MCF 10A (cell line): ENCODE measurements at places on chromosomes 2 and 18. TPM values are rescaled to one million over a fixed set of nuclear protein-coding genes. Genes with fewer than 3 reads are reported as not detected.

GRCh38 chr18:43876748-43877147, 599.5 kb upstream of the SYT4 start:
- no peak overlapping the region for H3K27ac ChIP-seq
- no peak for DNase-seq
- H3K4me3 ChIP-seq: no peak overlapping the region
- H3K36me3 ChIP-seq: no peaks in the 10 kb centered on the region

DNA sequence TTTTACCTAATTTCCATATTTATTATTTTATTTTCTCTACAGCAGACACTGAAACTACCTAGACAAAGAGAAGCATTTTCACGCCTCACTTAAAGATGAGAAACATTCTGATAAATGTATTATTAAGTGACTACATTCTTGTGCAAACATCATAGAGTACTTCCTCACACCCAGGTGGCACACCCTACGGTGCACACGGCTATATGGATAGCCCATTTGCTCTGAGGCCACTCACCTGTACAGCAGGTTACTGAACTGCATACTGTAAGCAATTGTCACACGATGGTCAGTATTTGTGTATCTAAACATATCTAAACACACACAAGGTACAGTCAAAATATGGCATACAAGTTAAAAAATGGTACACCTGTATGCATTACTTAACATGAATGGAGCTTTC, 481.4 kb downstream of the CMPK2 start:
- DNase-seq: no peak
- H3K4me1 ChIP-seq: no peaks in the 10 kb centered on the region
- no peaks in the 10 kb centered on the region for H3K36me3 ChIP-seq

DNA sequence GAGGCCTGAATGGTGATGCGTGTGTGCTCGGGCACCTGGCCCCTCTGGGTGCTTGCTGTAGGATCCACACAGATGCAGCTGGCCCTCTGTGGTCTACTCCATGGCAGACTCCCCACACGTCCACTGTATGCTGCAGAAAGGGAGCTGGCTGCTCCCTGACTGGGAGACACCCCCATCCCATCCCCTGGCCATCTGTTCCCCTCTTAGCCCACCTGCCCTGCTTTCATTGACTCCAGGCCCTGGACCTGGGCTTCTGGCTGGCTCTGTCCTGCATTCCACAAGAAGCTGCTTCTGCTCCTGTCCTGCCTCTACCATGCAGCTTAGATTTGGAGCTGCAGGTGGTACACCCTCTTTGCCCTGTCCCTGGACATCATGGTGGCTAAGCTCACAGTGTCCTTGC, 80.1 kb downstream of the FHOD3 start:
- H3K4me1 ChIP-seq: peaks cover 25% of the 10 kb centered on the region
- no peaks in the 10 kb centered on the region for H3K27me3 ChIP-seq
- H3K27ac ChIP-seq: no peak overlapping the region
- H3K36me3 ChIP-seq: no peaks in the 10 kb centered on the region
- H3K4me3 ChIP-seq: no peak overlapping the region
- DNase-seq: no peak

GRCh38 chr2:229443141-229443540, 172.1 kb upstream of the PID1 start:
- H3K27ac ChIP-seq: peak overlapping the region; percentile 100
- peaks cover 57% of the 10 kb centered on the region for H3K36me3 ChIP-seq
- H3K4me1 ChIP-seq: peaks cover 44% of the 10 kb centered on the region
- no peak overlapping the region for H3K4me3 ChIP-seq

GRCh38 chr2:217393585-217394032, 533.7 kb upstream of the TNP1 start:
- peak; percentile 81 for DNase-seq
- no peaks in the 10 kb centered on the region for H3K36me3 ChIP-seq
- H3K27me3 ChIP-seq: no peaks in the 10 kb centered on the region

- no peaks in the 10 kb centered on the region for H3K36me3 ChIP-seq
- H3K4me1 ChIP-seq: no peaks in the 10 kb centered on the region
Measured at GRCh38 chr2:178827111-178827510, 19.9 kb upstream of the TTN start.

DNA sequence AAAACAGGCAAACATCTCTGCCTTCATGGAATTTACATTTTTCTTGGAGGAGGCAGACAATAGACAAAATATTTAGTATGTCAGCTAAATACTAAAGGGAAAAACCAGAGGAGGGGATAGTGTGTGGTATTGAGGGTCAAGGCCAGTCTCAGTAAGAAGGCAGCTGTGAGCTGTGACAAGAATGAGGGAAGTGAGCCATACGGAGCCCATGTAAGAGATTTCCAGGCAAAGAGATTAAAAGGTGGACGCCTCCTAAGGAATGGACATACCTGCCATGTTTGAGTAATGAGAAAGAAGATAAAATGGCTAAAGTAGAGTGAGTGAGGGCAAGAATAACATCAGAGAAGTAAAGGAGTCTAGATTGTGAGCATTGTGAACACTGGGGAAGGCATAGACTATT, 2.2 kb upstream of the SCN2A start:
- no peaks in the 10 kb centered on the region for H3K36me3 ChIP-seq
- peaks cover 33% of the 10 kb centered on the region for H3K27me3 ChIP-seq
- no peak overlapping the region for H3K4me3 ChIP-seq
- no peak for DNase-seq
- no peak overlapping the region for H3K27ac ChIP-seq
- no peaks in the 10 kb centered on the region for H3K4me1 ChIP-seq

DNA sequence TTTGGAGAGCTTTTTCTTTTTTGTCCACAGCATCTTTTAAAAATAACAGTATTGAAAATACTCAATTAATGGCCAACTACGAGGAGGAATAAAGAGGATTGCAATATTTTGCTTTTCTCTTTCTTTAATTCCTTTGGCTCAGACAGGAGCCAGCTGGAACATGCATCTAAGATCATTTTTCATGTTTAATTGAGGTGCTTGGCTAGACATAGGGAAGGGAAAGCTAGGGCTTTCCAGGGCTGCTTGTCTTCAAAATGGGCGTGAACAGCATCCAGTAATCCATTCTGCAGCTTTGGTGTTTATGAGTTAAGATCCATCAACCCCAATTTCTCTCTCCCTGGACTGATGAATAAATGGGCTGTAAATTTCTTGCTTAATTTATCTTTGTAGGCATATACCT, 323.0 kb downstream of the PTPRM start:
- no peaks in the 10 kb centered on the region for H3K4me1 ChIP-seq
- H3K27me3 ChIP-seq: no peaks in the 10 kb centered on the region
- no peak overlapping the region for H3K4me3 ChIP-seq
- H3K27ac ChIP-seq: no peak overlapping the region
- no peak for DNase-seq

DNA sequence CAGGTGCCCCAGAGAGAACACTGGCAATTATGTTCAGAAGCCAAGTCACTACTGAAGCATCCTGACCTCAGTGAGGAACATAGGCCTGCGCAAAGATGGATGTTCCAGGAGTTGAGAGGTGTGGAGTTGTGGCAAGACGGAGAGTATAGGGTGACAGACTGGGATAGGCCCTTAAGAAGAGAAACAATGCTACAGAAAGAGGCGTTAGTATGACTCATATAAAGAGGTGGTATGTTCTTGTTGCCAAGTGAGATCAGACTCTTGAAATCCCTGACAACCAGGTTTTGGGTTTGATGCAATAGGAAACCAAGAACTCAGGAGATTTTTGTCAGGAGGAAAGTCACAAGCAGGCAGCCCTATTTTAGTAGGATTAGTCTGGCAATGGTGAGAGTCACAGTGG, 185.6 kb downstream of the RIT2 start:
- no peaks in the 10 kb centered on the region for H3K36me3 ChIP-seq
- H3K27me3 ChIP-seq: no peaks in the 10 kb centered on the region
- H3K27ac ChIP-seq: peak overlapping the region; percentile 43
- H3K4me3 ChIP-seq: no peak overlapping the region

DNA sequence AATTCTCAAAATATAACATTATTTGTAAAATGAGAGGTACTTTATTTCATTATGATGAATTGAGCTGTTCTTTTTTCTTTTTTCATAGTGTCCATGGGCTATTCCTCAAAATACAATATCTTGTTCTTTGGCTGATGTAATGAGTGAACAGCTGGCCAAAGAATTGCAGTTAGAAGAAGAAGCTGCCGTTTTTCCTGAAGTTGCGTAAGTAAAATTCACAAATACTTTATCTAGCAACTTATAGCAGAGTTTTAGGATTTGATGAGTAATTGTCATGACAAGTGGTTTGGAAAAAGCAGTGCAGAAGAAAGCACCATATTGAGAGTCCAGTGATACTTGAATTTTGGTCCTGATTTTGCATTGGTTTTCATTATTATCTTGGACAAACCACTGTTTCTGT, 9.8 kb downstream of the RIOK3 start:
- peaks cover 35% of the 10 kb centered on the region for H3K4me1 ChIP-seq
- no peaks in the 10 kb centered on the region for H3K27me3 ChIP-seq
- H3K27ac ChIP-seq: no peak overlapping the region
- DNase-seq: no peak

GRCh38 chr2:3520591-3520990, 1.3 kb upstream of the ADI1 start:
- peaks cover 20% of the 10 kb centered on the region for H3K4me1 ChIP-seq
- peak overlapping the region; percentile 78 for H3K4me3 ChIP-seq
- H3K36me3 ChIP-seq: peaks cover 14% of the 10 kb centered on the region
- no peak for DNase-seq

- H3K36me3 ChIP-seq: no peaks in the 10 kb centered on the region
- no peak overlapping the region for H3K27ac ChIP-seq
- peaks cover 10% of the 10 kb centered on the region for H3K4me1 ChIP-seq
- H3K27me3 ChIP-seq: peaks cover 21% of the 10 kb centered on the region
- peak; percentile 74 for DNase-seq
Measured at GRCh38 chr2:16773080-16773713, 107.6 kb upstream of the CYRIA start.

DNA sequence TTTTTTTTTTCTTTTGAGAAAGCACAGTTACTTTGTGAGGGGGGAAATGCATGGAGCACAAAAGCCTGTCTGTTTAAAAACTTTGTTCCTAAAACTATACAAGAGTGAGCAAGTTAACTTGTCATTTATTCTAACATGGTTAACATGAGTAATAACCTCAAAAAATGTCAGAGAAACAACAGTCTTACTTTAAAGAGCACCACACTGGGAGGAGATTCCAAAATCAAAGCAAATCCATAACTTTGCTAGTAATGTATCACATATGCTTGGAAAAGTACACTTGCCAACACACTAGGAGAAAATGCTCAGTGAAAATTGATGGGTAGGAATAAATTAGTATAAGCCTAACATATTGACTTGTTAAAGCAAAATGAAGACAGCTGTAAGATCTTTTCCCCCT, 157.1 kb downstream of the PRPF40A start:
- H3K36me3 ChIP-seq: peaks cover 29% of the 10 kb centered on the region
- H3K27me3 ChIP-seq: no peaks in the 10 kb centered on the region
- H3K4me1 ChIP-seq: peaks cover 12% of the 10 kb centered on the region
- H3K27ac ChIP-seq: no peak overlapping the region
- no peak overlapping the region for H3K4me3 ChIP-seq

DNA sequence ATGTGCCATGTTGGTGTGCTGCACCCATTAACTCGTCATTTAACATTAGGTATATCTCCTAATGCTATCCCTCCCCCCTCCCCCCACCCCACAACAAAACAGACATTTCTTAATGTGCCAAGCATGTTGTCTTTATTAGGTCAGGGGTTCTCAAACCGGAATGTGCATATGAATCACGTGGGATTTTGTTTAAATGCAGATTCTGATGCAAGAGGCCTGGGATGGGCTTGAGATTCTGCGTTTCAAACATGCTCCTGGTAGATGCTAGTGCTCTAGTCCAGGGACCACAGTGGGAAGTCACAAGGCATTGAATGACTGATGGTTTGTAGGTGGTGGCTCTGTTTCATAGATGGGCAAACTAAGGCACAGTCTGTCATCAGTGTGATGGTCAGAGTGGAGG, 184.7 kb downstream of the SMAD7 start:
- no peaks in the 10 kb centered on the region for H3K4me1 ChIP-seq
- no peak for DNase-seq
- no peak overlapping the region for H3K4me3 ChIP-seq
- no peak overlapping the region for H3K27ac ChIP-seq
- H3K27me3 ChIP-seq: no peaks in the 10 kb centered on the region

GRCh38 chr2:133389569-133389968, 178.7 kb downstream of the NCKAP5 start:
- peak overlapping the region; percentile 1 for H3K27ac ChIP-seq
- peaks cover 14% of the 10 kb centered on the region for H3K4me1 ChIP-seq
- no peak overlapping the region for H3K4me3 ChIP-seq
- DNase-seq: no peak
- H3K27me3 ChIP-seq: no peaks in the 10 kb centered on the region

POU3F3 gene
- not detected in 2 replicates for total RNA-seq

SGPP2 gene
- total RNA-seq: 33.3 and 47.4 TPM in 2 replicates

FBXO41 gene
- total RNA-seq: 3.7 and 4.4 TPM in 2 replicates

SERPINB3 gene
- total RNA-seq: 0.28 TPM in 1 of 2 replicates, not detected in the other

DCC gene
- not detected in 2 replicates for total RNA-seq
